ENCODE measurements at places on chromosomes 1 and 21.

DNA sequence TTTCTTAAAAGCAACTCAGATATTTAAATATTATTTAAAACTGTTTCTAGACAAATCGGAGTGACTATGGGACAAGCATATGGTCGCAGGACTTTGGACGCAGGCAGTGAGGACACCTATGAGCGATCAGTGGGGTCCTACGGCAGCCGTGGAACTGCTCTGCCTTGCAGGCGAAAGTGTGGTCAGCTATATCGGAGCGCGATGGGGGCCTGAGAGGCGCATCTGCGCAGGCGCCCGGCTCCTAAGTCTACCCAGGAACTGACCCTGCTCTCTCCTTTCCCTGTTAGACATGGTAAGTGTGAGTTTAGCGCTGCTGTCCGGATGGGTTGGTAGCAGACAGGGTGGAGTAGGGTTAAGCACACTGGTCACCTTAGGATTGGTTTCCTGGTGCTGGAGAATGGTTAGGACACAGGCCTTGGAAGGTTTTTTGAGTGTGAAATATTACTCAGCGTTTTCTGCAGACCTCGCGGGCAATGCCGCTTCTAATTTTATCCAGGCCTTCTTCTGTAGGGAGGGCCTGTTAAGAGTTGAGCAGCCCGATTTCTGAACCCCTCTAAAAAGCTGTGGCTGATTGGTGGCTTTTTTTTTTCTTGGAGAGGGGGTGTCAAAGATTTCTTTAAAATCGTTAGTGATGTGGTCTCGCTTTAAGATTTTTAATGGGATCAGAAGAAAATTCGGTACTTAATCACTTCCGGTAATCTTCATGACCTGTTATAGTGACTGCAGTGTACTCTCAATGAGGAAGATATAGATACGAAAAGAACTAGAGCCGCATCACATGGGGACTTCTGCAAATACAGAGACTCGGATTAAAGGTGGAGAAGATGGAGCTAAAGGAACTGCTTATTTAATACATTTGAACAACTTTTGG, at the start of gene RABGGTB:
Gene RABGGTB (plus strand): TSS at position 274 of the 871 bp plus-strand sequence. CDS start 16 bp downstream, at position 290.
- DNase-seq, result peak; percentile 85

GRCh38 chr1:168213349-168213748, 12.5 kb upstream of the SFT2D2 start:
- DNase-seq, result no peak

DNA sequence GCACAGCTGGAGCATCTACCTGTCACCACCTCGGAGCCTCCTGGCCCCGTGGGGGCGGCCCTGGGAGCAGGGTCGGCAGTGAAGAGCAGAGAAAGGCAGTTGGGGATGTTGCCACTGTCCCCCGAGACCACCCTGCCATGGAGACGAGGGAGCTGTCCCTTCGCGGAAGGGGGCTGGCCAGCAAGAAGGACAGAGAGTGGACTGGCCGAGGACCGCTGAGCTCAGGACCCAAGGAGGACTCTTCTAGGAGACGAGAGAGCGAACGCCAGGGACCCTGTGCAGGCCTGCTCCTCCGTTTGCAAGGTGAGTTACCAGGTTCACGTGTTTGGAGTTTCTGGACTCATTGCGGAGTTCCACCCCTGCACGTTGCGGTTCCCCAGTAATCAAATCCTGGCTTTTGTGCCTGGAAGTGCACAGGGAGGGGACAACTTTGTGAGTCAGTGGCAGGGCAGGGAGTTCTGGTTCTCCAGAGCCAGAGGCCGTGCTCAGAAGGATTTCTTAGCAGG, 5.6 kb upstream of the POFUT2 start:
- no peak for DNase-seq

DNA sequence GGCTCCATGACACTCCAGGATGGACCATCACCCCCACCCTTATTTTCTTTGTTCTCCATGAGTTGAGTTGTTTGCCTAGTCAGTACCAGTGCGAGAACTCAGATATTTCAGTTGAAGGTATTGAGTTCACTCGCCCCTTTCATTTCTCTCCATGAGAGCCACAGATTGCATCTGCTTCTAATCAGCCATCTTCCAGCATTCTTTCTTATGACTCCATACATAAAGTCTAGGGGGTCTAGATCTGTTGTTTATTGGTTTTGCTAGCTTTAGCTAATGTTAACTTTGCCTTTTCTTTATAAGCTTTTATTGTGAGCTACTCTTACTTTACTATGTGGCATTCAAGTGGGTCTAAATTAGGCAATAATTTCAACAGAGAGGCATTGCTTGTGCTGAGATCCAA, 71.6 kb upstream of the PDC start:
- no peak for DNase-seq

GRCh38 chr1:153985941-153986761, at the start of gene RAB13:
Gene RAB13 (minus strand): TSS chr1:153986339. CDS start chr1:153986236, 103 bp downstream.
- peak; percentile 63 for DNase-seq

GRCh38 chr1:22416555-22417454, 34.8 kb upstream of the ZBTB40 start:
- DNase-seq, result peak; percentile 43

DNA sequence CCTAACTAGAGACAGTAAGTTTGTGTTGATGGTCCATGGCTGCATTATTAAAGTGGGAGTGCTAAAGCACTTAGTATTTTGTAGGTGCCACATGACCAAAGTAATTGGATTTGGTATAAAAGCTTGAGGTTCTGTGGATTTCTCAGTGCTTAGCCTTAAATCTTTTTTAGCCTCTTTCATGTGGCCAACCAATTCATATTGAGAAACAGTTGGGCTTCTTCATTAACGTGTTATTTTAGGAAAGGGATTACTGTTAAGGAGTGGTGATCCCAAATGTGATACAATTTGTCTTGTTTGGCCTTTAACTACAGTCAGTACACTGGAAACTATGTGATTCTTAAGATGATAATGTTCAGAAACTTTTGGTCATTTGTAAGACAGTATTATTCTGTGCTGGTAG, 25.5 kb downstream of the MAN1A2 start:
- no peak for DNase-seq

- no peak for DNase-seq
These were observed 97.5 kb downstream of the LRIG2 start for GRCh38 chr1:113170519-113170918.

GRCh38 chr1:179369751-179370341, 4.1 kb downstream of the AXDND1 start:
- DNase-seq, result peak; percentile 51

- no peak for DNase-seq
These were observed 968 bp downstream of the CSMD2 start for GRCh38 chr1:34163792-34164731.

GRCh38 chr1:245051349-245052221, 103.2 kb upstream of the KIF26B start:
- DNase-seq, result no peak

- DNase-seq, result no peak
These were observed 11.3 kb downstream of the OR14A16 start for GRCh38 chr1:247812637-247813036.

DNA sequence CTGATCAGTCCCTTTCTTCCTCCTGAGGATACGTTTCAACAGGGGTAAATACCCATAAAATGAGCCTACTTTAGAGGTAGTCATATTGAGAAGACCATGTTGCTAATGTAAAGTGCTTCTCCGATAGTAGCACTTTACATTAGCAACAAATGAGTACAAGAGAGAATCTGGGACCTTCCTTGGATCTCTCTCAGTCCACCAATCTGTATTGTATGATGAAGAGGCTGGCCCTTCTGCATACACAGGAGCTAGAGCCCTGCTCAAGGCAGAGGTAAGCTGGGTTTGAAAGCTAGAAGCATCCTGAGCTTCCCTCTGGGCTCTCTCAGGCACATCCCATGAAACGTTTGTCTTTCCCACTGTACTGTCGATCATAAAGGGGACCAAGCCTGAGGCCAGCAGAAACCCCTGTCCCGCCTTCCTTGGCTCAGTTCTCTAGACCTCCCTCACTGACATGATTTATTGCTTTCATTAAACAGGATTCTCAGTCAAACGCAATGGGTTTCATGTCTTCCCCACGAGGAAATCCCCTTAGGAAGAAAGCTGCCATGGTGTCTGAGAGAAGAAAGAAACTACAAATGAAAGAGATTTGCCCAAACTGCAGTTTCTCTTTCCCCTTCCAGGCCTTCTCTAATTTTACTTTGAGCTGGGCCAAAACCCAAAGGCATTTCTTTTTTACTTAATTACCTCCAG, 62.8 kb upstream of the BCAR3 start:
- no peak for DNase-seq

DNA sequence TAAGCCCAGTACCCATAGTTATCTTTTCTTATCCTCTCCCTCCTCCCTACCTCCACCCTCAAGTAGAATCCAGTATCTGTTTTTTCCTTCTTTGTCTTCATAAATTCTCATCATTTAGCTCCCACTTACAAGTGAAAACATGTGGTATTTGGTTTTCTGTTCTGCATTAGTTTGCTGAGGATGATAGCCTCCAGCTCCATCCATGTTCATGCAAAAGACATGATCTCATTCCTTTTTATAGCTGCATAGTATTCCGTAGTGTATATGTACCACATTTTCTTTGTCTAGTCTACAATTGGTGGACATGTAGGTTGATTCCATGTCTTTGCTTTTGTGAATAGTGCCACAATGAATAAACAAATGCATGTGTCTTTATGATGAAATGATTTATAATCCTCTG, 55.2 kb downstream of the PRKACB start:
- no peak for DNase-seq

DNA sequence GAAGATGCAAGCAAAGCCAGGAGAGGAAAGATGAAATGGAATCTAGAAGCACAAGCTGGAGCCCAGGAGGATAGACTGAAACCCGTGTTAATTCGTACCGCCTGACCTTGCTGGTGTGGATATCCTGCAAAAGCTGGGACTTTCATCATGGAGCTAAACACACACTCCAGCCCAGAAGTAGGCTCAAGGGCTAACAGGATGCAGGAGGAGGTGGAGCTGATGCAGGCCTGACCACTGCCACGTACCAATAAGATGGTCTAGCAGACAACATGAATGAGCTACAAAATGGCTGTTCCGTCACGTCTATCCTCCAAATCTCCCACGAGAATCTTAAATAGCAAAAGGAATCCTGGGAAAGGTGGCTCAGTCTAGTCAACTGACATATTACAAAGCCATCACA, 270.3 kb downstream of the SDCCAG8 start:
- no peak for DNase-seq

DNA sequence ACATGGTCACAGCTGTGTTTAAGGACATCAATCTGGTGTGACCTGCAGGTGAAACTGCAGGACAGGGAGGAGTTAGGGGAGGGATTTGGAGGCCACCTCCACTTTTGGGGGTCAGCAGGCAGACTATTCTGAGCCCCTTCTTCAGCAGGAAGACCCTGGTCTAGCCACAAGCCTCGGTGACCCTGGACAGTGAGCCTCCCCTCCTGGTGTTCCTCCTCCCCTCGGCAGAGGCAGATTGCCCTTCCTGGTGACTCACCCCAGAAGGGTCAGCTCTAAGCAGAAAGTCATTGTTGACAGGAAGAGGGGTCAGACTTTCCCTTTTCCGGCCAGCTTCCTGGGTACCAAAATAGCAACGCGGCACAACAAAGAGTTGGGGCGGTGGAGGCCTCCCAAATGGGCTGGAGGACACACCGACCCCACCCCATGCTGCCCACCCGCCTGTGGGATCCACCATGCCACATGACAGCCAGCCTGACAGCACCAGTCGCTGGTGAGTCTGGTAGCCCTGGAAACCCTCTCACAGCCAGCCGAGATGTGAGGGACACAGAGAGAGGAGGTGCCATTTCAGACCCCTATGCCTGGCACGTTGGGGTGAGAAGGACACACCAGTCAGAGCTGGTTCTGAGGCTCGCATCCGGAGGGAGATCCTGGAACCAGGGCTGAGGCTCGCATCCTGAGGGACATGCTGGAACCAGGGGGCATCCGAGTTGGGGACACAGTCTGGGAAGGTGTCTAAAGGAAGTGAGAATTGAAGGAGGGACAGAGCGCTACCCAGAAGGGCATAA, 14.7 kb upstream of the CSF1 start:
- no peak for DNase-seq

DNA sequence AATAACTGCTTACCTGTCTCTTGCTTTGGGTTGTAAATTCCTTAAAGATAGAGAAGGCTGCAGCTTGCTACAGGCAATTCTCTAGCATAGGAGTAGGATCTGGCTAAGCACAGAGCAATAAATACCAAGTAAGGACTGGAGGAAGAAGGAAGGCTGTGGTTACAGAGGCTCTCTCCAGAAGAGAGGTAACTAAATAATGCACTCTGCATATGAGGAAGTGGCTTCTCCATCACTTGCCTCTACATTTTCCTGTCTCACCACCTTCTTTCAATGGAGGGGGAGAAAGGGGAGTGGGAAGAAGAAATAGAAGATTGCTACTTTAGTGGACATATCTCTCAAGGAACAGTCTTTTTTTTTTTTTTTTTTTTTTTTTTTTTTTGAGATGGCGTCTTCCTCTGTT, 60.9 kb upstream of the LAX1 start:
- no peak for DNase-seq

GRCh38 chr1:205447457-205448341, 8.1 kb downstream of the BLACAT1 start:
- DNase-seq, result no peak

DNA sequence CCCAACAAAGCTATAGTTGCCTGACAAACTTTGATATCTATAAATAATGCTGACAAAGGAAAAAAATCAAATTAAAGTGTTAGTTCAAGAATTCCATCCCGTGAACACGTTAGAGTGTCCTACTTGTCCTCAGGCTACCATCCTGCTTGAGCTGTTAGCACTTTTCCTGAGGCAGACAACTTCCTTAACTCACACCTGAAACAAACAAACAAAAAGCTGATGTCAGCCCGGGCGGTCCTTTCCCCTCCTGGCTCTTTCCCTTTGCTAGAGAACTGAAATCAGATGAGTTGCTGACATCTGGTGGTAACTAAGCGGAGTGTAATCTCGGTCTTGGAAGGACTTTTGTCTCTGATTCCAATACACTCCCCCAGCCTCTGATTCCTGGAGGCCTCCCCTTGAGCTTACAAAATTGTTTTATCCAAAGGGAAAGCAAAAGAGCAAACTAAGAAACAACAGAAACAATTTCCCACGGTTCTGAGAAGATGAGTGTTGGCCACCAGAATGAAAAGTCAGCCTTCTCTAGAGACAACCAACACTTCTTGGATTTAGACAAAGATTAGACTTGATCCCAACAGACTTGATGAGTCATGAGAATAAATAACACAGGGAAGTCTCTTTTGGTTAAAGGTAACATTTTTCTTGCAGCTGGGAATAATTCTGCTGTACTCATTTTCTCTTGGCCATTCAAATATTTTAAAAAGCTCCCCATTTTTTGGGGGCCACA, 135.4 kb downstream of the PROX1 start:
- DNase-seq, result peak; percentile 65

GRCh38 chr1:193927550-193927949, 741.1 kb upstream of the B3GALT2 start:
- no peak for DNase-seq
